ENCODE measurements at places on chromosomes 5 and 9. TPM values are rescaled to one million over a fixed set of nuclear protein-coding genes. Genes with fewer than 3 reads are reported as not detected.

The IFNA2 gene
- total RNA-seq: not detected

The PDE8B gene
- not detected for total RNA-seq

The P4HA2 gene
- 381 TPM for total RNA-seq

The RANBP3L gene
- total RNA-seq: 9.4 TPM

The LHX2 gene
- total RNA-seq: not detected

The ANKRD34B gene
- total RNA-seq: not detected

The SETD9 gene
- 26.5 TPM for total RNA-seq

The SIMC1 gene
- total RNA-seq: 7.8 TPM

DNA sequence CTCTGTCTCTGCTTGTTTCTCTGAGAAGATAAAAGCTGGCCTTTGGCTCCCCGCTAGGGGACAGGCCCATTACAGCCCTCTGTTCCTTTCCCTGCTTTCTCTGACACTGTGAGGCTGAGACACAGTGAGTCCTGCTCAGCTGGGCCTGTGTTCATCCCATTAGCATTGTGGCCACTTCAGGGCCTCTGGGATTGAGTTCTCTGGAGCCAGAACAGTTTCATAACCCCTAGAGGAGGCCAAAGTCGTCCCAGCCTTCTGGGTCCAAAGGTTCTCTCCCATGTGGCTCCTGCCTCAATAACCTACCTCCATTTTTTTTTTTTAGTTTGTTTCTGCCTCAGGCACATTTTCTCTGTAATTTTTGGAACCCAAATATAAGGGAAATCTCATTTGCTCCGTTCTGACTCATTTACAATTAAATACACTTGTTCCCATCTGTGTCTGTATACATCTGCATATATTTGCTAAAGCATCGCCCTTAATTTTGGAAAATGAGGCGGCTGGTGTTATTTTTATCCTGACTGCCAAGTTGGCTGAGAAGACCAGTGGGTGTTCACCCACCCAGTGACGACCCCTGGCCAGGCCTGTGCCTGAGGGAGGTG lies 27.3 kb upstream of the CTNNA1 start:
- DNase-seq: no peak

DNA sequence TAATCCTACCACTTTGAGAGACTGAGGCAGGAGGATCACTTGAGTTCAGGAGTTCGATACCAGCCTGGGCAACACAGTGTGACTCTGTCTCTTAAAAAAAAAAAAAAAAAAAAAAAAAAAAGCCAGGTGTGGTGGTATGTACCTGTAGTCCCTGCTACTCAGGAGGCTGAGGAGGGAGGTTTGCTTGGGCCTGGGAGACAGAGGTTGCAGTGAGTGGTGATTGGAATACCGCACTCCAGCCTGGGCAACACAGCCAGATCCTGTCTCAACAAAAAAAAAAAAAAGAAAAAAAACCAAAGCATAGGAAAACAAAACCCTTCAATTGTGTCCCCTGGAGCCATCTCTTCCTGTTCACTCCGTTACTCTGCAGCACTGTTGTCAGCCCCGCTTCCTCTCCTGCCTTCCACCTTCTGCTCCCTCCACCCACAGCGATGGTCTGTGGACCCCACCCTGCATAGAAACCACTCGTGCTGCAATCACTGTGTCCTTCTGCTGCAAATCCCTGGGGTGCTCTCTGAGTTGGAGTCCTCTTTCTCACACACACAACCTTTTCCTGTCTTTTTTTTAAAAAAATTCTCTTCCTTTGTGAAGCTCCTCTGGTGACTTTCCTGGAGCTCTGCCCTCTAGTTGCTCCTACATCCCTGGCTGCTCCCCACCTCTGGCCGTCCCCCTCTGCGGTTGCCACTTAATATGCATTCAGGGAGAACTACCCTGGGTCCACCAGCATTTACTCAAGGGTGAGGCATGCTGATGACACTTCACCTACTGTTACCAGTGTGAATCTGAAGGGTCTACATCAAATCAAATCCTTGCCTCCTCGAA lies 22.2 kb downstream of the CCT5 start:
- DNase-seq: no peak

DNA sequence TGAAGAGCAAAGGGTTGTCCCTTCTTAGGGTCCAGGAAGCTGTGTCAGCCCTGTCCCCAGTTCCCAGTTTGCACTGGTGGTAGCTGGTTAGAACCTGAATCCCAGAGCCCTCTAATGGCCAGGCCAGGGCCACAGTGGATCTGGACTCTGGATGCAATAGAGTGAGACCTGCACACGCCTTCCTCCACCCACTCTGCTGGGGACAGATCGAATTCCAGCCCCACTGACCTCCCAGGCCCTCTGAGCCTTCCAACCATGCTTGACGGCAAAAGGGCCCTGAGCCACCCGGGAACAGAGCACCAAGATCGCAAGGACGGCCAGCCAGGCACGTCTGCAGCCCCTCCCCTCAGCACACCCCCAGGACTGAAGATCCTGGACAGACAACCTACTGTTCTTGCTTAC lies 23.7 kb downstream of the NAIF1 start:
- DNase-seq: peak; percentile 18

DNA sequence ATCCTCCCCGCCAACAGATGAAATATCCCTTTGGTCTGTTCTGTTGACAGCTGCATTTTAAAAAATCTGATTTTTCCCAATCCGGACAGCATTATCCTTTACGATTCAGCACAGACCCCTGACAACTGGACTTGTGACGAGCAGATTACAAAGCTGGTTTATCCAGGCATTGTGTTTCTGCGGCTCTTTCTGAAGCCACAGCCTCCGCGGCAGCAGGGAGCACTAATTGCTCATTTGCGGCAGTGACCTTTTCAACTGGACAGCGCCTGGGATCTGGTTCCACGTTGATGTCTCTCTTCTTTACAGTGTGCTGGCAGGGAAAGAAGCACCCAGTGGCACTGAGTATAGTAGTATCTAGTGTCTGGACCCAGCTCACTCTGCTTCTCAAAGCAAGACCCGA lies 351.2 kb downstream of the ZNF608 start:
- DNase-seq: no peak

GRCh38 chr5:132979367-132979940 lies 16.0 kb upstream of the AFF4 start:
- no peak for DNase-seq

DNA sequence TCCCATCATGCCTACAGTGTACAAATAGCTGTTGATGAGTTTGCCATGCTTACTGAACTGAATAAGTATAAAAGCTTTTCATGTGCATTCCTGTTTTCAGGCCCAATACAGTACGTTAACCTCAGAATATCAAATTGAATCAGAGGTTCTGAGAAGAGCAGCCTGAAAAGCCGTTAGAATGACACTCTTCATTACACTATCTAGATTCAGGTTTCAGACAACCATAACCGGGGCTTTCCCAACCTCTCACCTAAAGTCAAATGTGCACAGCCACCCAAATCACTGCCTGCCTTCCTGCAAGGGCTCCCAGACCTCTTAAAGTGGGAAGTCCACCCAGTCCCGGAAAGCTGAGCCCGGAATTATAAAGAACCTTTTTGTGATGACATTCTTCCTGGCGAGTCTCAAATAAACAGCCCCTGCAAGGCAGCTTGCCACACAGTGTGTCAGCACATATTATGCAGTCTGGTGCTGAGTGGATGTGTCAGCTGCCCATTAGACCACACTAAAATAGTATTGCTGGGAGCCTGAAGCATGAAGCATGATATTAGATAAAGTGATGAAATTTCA lies 245.8 kb downstream of the TLE4 start:
- DNase-seq: no peak

DNA sequence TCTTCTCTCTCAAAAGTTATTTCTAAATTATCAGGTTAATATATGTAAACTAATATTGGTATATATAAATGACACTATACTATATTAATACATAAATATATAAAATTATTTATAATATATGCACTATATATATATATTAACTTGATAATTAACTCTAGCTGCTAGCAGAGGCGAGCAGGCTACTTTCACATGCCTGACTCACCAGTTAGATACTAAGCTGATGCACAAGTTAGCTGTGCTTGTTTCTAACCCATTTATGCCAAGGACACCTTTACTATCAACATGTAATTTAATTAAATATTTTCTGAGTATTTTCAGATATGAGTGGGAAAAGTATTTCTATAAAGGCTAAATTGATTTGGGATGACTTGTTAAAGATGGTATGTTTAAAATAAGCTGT lies 70.1 kb downstream of the TRIO start:
- DNase-seq: no peak

DNA sequence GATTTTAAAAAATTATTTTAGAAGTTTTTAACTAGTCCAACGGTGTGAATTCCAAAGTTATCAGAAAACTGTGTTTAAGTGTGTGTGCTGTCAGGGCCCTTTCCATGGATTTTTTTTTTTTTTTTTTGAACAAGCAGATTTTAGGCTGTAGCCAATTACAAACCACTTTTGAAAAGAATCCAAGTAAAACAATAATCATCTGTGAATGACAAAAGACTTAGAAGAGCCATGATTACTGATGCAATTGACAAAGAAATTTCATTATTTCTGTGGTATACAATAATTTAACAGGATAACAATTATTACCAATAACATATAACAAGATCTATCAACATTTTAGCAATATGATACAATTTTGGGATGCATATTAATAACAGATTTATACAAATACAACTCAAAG lies 16.2 kb upstream of the PAIP1 start:
- peak; percentile 22 for DNase-seq

- no peak for DNase-seq
Measured at GRCh38 chr5:115947260-115947659, 15.0 kb upstream of the LVRN start.

DNA sequence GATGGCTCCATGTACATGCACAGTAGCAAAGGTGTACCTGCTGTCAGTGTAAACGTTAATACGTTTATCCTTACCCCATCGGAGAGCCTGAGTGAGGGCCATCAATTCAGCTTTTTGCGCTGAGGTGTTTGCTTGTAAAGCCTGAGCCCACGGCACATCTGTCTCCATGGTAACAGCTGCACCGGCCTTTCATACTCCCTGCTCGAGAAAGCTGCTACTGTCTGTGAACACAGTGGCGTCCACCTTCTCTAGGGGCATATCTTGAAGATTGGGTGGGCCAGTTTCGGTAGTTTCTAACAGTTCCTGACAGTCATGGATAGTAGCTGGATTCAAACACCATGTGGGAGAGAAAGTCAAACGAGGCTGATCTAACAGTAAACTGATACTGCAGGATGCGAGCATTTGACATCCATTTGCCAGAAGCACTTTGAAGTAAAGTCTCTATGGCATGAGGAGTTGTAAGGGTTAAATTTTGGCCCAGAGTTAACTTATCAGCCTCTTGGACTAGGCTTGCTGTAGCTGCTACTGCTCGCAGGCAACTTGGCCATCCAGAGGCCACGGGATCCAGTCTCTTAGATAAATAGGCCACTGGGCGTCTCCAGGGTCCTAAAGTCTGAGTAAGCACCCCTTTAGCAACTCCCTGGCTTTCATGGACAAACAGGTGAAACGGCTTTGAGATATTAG lies 21.0 kb upstream of the RHOBTB3 start:
- DNase-seq: peak; percentile 22

DNA sequence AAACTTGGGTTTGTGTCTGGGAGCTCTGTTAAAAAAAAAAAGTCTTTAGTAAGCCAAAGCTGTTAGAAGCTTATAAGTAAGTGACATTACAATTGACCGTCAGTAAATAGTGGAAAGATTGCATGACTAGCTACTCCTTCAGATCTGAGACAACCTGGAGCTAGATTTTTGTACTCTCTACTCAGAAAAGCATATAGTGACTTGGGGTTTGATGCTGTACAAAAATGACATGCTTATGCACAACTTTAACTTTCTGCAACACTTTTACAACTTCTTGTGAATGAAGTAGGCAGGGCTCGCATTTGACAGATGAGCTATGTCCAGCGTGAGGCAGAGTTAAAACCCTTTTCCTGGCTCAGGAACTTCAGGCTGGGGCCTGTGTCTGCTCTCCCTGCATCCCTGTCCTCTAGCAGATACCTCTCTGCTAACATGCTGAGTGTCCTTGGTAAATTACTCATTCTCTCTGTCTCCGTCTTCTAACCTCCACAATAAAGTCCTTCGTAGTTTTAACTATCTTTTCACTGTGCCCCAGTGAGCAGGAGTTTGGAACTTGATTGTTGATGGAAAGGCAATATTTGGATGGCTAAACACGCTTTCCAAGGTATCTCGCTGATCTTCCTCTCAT lies 471 bp upstream of the GHR start:
- DNase-seq: no peak

DNA sequence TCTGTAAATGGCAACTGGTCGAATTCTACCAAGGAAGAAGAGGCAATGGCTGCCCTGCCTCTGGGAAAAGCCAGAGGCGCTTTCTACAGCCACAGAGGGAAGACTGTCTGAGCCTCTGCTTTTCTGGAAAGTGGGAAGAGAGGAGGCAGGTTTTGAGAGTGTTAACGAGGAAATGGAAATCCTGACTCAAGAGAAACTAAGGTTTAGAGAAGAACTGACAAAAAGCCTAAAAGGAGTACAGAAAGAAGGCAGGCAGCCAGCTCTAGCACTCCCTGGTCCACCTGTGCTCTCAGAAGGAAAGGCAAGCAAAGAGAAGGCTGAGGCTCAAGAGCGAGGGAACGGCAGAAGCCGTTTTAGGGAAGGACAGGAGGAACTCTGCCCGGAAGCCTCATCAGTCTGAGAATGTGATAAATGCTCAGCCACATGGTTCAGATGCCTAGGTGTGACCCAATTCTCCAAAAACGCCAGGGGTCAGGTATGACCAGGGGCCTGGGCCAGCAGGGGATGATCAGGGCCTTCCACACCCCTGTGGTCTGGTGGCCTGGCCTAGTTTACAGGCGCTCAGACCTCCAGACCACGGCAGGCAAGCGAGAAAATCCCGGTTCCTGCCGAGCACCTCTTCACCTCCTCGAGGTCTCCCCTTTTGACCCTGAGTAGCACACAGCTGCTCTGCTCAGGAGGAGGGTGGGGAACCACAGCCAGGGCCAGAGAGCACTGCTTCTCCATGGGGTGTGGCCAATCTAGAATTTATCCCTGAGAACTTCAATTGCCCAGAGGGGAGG lies 79.9 kb upstream of the FBXW11 start:
- DNase-seq: peak; percentile 62

- no peak for DNase-seq
Measured at GRCh38 chr5:133850811-133851210, 117.6 kb downstream of the C5orf15 start.

DNA sequence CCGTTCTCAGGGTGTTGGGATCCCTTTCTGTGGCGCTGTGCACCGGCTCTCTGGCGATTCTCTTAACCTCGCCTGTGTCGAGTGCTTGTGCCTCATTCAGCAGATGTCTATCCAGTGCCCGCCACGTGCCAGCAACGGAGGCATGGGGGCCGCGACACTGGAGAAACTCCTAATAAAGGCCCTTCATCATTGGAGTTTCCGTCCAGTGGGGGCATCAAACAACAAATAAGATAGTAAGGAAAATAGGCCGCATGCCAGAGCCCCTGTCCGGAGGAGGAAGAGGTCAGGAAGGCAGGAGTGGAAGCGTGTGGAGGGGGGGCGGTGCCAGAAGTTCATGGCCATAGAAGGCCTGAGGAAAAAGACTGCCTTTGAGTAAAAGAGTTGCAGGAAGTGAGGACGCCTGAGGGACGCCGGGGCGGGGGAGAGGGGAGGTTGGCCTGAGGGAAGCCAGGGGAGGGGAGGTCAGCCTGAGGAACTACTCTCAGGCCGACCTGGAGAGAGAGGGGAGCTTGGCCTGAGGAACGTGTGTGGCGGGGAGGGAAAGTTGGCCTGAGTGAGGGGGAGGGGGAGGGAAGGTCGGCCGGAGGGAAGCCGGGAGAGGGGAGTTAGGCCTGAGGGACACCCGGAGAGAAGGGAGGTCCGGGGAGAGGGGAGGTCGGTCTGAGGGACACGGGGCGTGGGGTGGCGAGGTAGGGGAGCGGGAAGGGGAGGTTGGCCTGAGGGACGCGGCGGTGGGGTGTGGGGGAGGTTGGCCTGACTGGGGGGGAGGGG lies 82.2 kb downstream of the CACNA1B start:
- no peak for DNase-seq

- DNase-seq: peak; percentile 34
Measured at GRCh38 chr5:147234825-147235635, at the start of gene STK32A. STK32A (plus strand) TSS chr5:147235026; CDS start chr5:147239635, 4,609 bp downstream.

GRCh38 chr5:149056616-149057165 lies 6.2 kb downstream of the SH3TC2 start:
- no peak for DNase-seq
